ENCODE measurements at places on chromosomes 7 and 10.

DNA sequence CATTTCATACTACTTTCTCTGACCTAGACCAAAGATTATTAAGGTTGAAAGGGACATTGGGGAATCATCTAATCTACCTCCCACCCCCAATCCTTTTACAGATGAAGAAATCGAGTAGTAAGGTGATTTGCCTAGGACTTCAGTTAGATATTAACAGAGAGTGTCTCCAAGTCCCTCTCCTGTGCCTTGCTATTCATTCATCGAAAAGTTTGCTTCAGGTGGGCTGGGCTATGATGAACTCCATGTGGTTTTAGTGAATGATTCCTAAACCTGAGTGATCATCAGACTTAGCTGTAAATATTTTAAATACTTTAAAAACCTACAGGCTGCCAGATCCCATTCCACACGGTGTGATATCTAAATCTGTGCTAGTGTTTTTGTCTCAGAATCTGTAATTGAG lies 259.4 kb upstream of the SORCS1 start:
- no peak for DNase-seq

- DNase-seq = no peak
Observed at GRCh38 chr10:59004392-59004791, 172.1 kb upstream of the PHYHIPL start.

DNA sequence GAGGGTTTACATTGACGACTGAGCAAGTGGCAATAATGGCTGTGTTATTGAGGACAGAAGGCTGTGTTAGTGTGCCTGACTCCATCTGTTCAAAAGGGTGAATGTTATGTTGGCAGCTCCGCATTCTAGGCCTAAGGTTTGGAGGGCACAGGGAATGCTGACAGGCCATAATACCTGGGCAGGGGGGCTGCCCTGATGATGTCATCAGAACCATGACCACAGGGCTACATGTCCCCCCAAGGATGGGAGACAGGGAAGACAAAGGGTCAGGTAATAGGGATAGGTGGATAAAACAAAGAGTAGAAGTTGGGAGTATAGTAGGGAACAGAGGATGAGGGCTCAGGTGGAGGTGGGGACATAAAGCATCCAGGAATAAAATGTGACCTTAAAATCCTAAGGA lies 1.8 kb upstream of the PPP3CB start:
- DNase-seq = no peak

- DNase-seq = peak; percentile 65
Observed at GRCh38 chr10:77507291-77507880, 130.2 kb downstream of the KCNMA1 start.

GRCh38 chr7:113996405-113996804 lies 77.6 kb upstream of the PPP1R3A start:
- no peak for DNase-seq

DNA sequence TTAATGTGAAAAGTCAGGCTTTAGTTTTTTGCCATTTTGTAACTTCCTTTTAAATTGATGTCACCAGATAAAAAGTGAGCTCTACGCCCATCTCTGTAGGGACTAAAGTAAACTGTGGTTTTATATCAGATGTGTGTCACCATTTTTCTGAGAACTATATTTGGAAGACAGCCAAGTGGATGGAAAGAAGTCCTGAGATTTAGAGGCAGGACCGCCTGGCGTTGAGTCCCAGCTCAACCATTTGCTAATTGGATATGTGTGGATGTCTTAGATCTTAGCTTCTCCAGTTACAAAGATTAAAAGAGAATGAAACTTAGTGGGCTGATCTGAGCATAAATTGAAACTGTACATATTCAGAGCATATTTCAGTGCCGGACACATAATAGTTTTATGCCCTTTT lies 691.6 kb upstream of the CELF2 start:
- DNase-seq = no peak

DNA sequence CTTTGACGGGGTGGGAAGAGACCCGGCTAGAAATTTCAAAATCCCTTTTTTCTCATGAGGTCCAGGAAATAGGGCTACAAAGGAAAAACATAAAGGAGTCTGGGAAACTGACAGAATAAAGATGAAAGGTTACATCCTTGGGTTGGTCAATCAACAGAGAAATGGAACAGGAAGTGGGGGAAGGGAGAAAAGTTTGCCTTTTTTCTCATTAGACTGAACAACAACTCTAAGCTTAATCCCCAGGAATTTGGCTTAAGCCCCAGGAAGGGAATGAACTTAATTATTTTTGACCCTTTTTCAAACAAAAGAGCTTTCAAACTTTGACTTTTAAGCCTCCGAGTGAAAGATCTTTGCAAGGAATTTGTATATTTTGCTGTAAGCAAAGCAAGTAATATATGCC lies 32.7 kb downstream of the LGI1 start:
- no peak for DNase-seq

GRCh38 chr7:101410743-101411507 lies 48.2 kb downstream of the COL26A1 start:
- no peak for DNase-seq

- DNase-seq = no peak
Observed at GRCh38 chr7:155464948-155465739, 7.2 kb downstream of the EN2 start.

DNA sequence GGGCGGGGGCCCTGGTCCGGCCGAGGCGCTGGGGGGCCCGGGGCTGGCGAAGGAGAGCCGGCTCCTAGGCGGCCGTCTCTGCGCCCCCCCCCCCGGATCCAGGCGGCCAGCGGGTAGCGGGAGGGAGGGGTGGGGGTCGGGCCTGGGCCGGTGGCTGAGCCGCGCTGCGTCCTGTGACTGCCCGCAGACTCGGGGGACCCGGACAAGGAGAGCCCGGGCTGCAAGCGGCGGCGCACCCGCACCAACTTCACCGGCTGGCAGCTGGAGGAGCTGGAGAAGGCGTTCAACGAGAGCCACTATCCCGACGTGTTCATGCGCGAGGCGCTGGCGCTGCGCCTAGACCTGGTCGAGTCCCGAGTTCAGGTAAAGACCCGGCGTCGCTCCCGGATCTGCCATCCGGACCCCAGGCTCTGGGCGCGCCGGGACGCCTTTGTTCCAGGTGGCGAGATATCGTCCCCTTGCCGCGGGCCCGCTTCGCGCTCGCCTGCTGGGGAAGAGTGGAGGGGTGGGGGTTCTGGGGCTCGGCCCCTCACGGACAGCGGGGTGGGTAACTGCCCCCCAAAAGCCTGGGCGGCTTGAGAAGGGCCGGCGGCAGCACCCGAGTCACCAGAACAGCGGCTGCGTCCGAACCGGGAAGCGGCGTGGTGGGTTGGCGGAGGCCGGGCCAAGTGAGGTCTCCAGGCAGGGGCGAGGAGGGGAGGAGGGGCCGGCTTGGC lies 819 bp downstream of the UNCX start:
- DNase-seq = no peak

DNA sequence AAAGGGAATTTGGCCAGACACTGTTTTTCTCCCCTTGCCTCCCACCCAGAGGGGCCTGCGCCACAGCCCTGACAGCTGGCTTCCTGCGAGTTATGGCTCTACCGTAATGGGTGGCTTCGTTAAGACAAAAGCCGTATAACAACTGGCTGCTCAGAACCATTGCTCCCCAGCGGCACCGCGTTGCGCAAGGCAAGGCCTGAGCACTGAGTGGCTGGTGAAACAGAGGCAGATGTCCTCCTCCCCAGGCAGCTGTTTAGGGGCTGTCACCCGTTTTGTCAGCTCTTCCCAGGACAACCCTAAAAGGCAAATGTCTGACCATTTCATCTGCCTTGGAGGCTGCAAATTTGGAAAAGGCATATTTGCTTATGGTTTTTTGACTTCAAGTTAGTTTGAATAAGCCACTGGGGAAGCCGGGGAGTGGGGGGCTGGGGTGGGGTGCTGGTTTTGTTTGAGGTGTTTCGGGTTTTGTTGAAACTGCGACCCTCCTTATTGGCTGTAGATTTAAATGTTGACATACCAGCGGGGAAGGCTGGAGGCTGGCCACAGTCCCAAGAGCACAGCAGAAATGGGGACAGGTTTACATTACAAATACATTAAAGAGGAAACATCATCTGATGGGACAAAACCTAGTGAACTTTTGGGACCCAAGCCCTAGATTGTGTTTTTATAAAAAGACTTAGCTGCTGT lies 681 bp upstream of the SPOCK2 start:
- no peak for DNase-seq

DNA sequence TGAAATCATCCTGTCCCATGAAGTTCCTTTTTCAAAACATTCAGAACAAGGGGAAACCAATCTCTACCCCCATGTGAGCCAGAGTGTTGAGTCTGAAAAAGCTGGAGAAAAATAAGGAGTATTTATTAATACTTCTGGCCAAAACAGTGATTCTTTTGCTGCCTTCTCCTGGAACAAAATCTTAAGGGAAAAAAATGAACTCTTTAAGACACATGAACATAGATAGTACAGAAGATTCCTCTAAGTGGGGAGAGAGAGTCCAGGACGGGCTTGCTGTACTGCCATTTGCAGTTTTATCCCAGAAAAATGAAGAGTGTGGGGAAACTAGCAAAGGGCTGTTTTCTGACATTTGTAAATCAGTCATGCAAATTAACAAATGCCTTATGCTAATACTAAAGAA lies 173.4 kb upstream of the CELF2 start:
- no peak for DNase-seq

- DNase-seq = no peak
Observed at GRCh38 chr7:121513105-121513504, 117.0 kb upstream of the FAM3C start.

GRCh38 chr10:50832171-50832751 lies 53.2 kb downstream of the A1CF start:
- DNase-seq = no peak

- DNase-seq = no peak
Observed at GRCh38 chr7:15503603-15504290, 58.1 kb downstream of the AGMO start.

DNA sequence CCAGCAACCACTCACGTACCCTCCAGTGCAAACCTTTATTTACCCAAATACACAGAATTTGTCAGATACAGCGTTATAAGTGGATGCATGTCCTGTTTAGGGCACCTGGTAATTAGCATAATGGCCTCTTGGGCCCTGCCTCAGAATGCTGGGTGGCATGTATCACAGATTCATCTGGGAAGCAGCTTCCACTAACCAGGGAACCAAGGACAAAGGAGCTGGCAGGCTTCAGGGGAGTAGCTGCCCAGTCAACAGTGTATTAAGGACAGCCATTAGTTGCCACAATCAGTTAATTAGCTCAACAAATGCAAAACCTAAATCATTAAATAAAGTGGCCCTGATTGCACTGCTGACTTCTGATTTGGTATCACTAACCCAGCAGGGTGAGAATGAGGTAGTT lies 105.7 kb downstream of the RAPGEF5 start:
- no peak for DNase-seq

- no peak for DNase-seq
Observed at GRCh38 chr10:25451401-25451800, 276.6 kb downstream of the GPR158 start.

GRCh38 chr7:158676906-158677305 lies 27.7 kb downstream of the NCAPG2 start:
- DNase-seq = no peak

DNA sequence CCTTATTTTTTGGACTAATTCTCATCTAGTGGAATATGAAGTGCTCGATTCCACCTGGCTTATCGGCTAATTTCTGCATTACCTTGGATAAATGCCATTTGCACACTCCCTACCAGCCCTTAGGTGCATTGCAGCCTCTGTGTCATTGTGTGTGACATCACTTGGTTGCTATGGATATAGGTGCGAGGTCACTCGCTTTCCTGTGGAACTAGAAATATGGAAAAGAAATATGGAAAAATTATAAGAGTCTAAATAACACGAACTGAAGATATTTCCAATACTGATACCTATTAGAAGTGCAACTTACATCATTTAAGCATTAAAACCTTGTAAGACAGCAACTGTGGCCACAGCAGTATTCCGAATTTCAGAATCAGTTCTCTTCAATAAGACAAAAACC lies 2.0 kb downstream of the YWHAG start:
- DNase-seq = no peak

DNA sequence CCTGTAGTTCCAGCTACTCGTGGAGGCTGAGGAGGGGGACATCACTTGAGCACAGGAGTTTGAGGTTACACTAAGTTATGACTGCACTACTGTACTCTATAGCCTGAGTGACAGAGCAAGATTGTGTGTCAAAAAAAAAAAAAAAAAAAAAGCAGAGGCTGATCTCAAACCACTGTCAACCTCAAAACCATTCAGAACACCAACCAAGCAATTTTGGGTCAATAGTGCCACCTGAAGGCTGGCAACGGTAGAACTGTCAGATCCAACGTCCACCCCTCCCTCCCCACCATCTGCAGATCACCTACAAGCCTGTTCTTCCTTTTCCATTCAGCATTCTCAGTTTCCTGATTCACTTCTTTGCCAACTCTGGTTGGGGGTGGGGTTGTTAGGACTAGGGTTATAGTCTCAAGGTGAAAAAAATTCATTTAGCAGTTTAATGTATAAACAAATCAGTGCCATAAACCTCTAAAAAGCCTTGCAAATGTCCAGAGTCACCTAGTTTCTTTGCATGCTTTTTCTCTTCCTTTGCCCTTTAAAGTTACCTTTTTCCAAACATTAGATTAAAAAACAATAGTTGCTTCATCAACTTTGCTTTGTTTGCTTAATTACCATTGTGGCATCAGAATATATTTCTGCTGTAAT lies 2.6 kb downstream of the MRPS33 start:
- DNase-seq = peak; percentile 24

DNA sequence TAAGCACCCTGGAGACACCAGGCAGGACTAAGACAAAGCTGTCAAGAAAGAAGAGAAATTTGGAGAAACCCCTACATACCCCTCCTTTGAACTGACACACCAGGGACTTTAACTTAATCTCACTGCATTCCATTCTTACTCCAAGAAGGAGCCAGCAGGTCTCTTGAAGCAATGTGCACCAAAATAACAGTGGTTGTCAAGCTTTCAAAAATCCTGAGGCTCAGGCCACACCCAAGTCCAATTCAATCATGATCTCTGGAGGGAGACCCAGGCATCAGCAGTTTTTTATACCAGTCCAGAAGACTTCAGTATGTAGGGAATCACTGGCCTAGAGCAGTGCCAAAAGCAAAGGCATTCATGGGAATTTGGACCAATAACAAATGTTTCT lies 6.8 kb downstream of the SLC25A13 start:
- DNase-seq = no peak

- DNase-seq = no peak
Observed at GRCh38 chr10:59887006-59887405, 19.4 kb downstream of the CCDC6 start.

DNA sequence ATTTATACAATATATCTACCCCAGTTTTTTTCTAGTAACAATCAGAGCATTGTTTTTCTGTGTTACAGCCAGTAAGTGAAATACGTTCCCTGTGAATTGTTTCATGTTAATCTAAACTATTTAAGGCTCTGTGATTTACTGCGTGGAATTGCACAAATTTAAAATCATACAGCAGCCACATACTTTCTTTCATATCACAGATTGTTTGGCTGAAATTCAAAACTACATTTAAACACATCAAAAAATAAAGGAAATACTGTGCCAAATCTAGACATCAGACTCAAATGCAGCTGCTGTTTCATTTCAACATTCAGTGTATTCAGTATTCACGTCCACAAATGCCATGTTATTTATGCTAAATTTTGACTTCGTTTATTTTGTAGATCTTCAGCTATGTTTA lies 242.6 kb upstream of the HGF start:
- no peak for DNase-seq

Measured in tibial artery (tissue), 4 donors.